ENCODE measurements at places on chromosomes 5 and 9. TPM values are rescaled to one million over a fixed set of nuclear protein-coding genes. Genes with fewer than 3 reads are reported as not detected.

CDC20B gene
- total RNA-seq: 0.25 TPM

DND1 gene
- 0.74 TPM for total RNA-seq

ANXA2R gene
- 0.49 TPM for total RNA-seq

ZDHHC12 gene
- total RNA-seq: 1.7 TPM

PCDHGA10 gene
- total RNA-seq: 14.5 TPM

NPR2 gene
- total RNA-seq: 15.2 TPM

ARID3C gene
- total RNA-seq: not detected

MYO10 gene
- 36.6 TPM for total RNA-seq

PCDHGA9 gene
- 12.8 TPM for total RNA-seq

ALDH7A1 gene
- 33.2 TPM for total RNA-seq

BHMT gene
- 0.25 TPM for total RNA-seq

GABRA6 gene
- 0.25 TPM for total RNA-seq

FAM221B gene
- not detected for total RNA-seq

GFRA3 gene
- total RNA-seq: not detected

C9orf85 gene
- 13.3 TPM for total RNA-seq

GLDC gene
- 14.8 TPM for total RNA-seq

VCAN gene
- 208 TPM for total RNA-seq

GABBR2 gene
- 47.2 TPM for total RNA-seq

FOXD4 gene
- total RNA-seq: 0.74 TPM

FOXD1 gene
- 0.98 TPM for total RNA-seq

PCDHA8 gene
- total RNA-seq: 7.6 TPM

NR5A1 gene
- total RNA-seq: not detected

KLF4 gene
- total RNA-seq: 3.2 TPM

ZNF879 gene
- 10.8 TPM for total RNA-seq

RAD50 gene
- total RNA-seq: 39.8 TPM

Measured in temporal lobe (tissue), 4 donors.